ENCODE measurements at places on chromosomes 2 and 18.
A peak's percentile ranks its signal among the peaks of the same experiment; 100 is the strongest.

- no peak for DNase-seq
Observed at GRCh38 chr2:56540916-56541315, 357.1 kb downstream of the CCDC85A start.

DNA sequence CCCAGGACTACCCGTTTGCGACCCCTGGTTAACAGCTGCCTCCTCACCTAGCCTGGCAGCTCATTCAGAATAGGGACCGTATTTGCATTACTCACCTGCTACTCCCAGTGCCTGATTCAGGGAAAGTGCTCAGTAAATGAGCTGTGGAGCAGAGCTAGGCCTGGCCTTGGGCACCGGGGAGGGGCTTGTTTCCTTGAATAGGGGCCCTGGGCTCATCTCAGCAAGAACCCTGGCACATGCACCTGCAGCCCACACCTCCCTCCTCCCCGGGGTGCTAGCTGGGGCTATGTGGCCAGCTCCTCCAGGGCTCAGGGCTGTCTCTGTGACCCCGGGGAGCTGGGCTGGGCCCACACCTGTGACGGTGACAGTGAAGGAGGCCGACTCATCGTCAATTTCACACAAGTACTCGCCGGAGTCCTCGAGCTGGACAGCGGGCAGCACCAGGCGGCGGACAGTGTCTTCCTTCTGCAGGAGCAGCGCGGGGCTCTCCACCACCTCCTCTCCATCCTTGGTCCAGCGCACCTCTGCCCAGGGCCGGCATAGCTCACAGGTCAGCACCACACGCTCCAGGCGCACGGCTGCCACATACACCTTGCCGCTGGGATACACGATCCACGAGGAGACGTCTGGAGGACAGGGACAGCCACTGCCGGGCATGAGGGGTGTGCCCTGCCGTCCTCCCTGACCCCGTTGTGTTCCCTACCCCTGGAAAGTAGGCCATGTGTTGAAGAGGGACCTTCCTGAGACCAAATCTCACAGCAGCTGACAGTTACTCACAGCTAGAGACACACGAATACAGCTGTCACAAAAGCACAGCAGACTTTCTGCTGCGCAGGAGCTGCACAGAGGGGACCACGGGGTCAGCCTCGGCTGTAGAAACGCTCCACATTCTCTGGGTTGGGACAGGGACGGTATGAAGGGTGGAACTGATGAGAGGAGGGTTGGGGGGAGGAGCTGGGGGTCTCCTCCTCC is 9.0 kb downstream of the OBSL1 start:
- no peak for DNase-seq

DNA sequence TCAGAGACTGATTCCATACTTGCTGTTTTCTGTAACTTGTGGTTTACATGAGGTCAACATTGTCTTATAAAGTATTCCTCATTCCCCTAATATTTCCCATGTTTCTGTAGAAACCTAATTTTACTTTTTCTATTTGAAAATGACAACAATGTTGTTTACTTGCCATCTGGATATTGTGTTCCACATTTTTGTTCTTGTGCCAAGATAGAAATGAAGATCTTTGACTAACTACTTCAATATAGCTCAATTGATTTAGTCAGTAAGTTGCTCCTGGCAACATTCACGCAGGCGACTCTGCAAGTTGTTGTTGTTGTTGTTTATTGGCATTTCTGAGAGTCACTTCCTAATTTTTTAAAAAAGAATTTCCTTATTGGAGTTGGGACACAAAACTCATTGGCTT is 69.5 kb downstream of the CAVIN2 start:
- no peak for DNase-seq

GRCh38 chr2:183349091-183349490 is 224.8 kb downstream of the NUP35 start:
- DNase-seq = no peak

GRCh38 chr2:68837164-68837860 is 33.9 kb downstream of the BMP10 start:
- DNase-seq = no peak

DNA sequence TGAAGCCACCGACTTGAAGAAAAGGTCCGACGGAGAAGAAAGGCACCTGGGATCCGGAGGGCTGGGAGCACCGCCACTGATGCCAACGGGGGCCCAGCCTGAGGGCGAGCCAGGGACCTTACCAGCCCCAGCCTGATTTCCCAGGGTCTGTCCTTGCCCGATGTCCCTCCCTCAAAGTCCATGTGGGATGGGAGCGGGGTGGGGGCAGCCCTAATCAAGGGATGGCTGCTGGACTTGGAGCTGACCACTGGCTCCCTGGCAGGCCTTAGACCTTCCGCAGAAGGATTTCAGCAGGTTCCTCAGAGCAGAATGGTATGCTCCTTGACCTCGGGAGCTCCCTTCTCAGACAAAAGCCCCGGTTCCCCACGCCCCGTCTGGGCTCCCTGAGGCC is 99.6 kb downstream of the ZFP36L2 start:
- DNase-seq = no peak

DNA sequence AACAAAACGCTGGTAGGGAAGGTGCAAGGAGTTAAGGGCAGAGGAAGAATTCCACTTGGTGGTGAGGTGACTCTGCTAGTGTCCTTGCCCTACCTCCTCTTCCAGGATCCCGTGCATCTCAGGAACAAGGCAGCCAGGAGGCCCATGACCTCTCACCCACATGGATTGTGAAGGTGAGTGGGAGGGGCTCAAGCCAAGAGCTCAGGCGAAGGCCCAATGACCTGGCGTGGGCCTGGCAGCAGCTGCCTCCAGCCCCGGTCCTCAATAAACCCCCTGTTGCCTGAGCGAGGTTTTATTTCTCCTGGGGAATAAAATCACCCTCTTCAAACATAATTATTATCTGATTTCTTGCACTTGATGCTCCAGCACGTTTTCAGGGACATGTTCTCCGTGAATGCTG is 28.2 kb downstream of the LAMA1 start:
- no peak for DNase-seq

- no peak for DNase-seq
Observed at GRCh38 chr2:28629910-28630309, 121.7 kb upstream of the PPP1CB start.

DNA sequence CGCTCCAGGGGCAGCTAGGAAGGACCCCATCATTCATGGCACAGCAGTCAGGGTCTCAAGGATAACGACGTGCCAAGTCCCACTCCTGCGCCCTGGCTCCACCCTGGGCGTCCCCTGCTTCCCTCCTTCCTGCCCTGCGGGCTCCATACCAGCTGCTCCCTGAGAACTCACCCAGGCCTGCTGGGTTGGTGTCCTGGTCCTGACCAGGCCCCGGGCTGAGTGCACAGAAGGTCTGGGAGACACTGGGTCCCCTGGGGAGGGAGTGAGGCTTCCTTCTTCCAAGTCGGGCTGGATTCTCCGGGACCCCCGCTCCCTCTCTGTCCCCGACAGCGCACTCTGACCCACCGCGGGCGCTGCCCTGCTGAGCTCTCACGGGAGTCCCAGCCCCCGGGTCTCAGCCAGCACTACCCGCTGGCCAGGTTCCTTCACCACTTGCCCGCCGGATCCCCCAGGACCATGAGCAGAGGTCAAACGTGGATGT is 160.2 kb downstream of the PXDN start:
- no peak for DNase-seq

DNA sequence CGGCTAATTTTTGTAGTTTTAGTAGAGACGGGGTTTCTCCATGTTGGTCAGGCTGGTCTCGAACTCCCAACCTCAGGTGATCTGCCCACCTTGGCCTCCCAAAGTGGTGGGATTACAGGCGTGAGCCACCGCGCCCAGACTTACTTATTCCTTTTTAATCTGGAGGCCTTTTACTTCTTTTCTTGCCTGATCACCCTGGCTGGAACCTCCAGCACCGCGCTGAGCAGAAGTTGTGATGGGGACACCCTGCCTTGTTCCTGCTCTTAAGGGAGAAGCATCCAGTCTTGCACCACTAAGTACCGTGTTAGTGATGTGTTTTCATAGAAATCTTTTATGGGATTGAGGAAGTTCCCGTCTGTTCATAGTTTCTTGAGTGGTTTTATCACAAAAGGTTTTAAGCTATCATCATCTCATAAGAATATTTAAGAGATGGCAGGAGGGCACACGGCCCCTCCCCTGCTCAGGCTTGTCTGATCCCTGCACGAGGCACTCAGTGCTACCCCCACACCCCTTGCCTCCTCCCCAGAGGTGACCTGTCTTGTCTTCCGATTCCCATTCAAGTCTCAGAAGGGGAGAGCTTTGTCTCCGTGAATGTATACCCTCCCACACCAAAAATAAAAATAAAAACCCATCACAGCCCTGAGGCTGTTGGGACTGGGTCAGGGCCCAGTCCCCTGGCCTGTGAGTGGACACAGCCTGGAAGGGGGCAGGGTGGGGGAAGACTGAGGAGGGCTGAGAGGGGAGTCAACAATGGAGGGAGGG is 65.3 kb upstream of the SMAD7 start:
- no peak for DNase-seq

DNA sequence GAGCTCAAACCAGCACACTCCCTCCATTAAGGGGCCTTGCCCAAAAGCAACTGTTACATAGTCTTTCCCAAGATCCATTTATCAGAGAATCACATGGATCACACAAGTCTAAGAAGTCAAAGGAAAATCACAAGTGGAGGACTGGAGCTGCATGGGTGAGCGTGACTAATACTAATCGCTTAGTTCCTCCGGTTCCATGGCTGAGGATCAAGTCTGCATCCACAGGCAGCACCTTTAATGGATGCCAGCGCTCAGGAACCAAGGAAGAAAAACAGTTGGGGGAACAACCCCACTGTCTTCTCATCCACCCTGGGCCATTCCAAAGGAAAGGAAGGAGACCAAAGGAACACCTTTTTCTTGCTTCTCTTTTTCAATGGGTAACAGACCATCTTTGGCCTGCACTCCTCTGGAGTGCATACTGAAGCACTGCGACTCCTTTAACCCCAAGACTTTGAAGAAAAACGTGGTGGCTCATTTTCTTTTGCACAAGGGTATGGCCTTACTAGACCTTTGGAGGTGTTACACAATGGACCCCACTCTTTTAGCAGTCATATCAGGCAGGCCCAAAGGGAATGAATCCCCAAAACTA is 9.2 kb upstream of the WDR33 start:
- DNase-seq = no peak

DNA sequence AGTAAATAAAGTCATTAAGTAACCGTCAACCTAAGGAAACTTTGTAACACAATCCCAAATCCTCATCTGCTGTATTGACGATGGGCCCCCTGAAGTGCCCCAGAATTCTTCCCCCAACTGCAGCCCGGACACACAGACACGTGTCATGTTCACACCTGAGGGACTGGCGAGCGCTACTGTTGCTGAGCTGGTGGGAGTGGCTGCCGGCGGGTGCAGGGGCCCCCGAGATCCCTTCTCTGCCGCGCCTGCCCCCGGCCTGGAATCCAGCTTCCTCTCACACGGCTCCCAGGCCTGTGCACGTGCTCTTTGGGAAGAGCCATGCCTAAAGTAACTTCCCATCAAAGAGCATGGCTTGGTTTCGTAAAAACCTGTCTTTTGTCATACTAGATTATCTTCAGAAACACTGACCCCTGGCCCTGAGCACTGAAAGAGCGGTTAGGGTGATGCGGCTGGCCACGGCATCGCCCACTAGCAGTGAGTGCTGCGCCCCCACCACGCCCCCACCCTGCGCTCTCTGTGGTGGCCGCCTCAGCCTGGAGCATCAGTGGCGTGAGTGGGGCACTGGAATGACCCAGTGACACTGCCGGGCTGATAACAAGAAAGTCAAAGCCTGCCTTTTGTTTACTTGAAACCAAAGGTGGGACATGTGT is 56.0 kb downstream of the ADI1 start:
- no peak for DNase-seq

- DNase-seq = no peak
Observed at GRCh38 chr2:73987109-73987947, 2.6 kb downstream of the TET3 start.

- DNase-seq = no peak
Observed at GRCh38 chr2:229761663-229762062, 47.3 kb upstream of the DNER start.

- DNase-seq = no peak
Observed at GRCh38 chr2:145813481-145813880, 1293.6 kb upstream of the ZEB2 start.

- DNase-seq = no peak
Observed at GRCh38 chr18:63818212-63818611, 43.0 kb downstream of the SERPINB7 start.

GRCh38 chr2:18104595-18105224 is 226.2 kb downstream of the KCNS3 start:
- no peak for DNase-seq

DNA sequence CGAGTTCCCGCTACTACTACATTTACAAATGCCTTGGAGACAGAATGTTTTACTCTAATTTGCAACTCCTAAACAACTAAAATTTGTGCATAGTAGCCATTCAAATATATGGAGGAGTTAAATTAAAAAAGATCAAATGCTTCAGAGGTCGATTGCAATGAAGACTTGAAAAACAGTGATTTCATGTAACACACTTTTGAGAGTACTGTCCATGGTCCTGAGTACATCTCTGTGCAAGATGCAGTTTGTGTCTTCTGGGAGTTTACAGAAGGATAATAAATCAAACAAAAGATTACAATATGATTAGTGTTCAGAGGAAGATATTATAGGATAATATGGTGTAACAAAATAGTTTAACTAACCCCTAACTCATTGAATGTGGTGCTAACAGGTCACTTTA is 894.7 kb downstream of the TMEM182 start:
- no peak for DNase-seq

GRCh38 chr18:47560723-47561715 is 309.6 kb upstream of the SKOR2 start:
- DNase-seq = no peak

DNA sequence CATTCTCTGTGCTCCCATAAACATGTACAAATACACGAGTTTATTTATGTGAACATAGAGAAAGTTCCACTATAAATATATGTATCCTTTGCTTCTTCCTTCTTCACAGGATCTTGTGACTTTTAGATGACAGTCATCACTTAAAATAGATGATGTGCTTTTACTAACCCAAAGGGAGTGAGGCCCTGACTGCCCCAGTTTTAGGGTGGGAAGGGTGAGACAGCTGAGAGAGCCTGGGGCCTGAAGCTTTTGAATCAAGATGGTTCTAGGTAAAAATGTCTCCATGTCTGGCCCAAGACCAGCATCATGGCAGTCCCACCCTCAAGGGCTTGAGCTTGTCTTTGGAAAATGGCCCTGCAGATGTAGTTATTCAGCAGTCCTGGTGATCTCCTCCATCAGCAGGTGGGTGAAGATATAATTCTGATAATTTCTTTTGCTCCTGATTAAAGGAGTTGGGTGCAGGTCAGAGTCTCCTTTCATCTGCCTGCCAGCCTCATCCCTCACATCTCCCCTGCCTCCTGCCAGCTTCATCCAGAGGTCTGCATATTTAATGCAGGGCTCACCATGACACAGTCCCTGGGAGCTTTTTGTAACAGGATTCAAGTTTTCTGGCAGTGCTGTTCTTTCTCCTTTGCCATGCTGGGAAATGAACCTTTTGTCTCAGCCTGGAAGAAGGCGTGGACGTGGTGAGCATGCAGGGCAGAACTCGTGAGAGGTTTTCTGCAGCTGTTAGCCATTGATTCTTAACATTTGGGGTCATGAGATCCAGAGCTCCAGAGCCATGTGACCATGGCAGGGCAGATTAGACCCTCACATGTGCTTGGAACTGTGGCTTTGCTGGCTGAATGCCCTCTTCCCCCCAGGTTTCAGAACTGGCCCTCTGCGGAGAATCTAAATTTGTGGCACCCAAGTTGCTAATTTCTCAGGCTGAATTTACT is 2.7 kb downstream of the HRH4 start:
- no peak for DNase-seq

GRCh38 chr2:64406407-64406774 is 47.6 kb upstream of the LGALSL start:
- DNase-seq = no peak

- peak; percentile 24 for DNase-seq
Observed at GRCh38 chr2:96374211-96374951, 38.8 kb downstream of the NCAPH start.

GRCh38 chr18:79318142-79318673 is 77.5 kb upstream of the NFATC1 start:
- no peak for DNase-seq

GRCh38 chr2:73359915-73360697 is 25.5 kb upstream of the ALMS1 start:
- peak; percentile 2 for DNase-seq

Data from kidney glomerular epithelial cell (primary cell).